ENCODE measurements at places on chromosomes 2 and 18.

DNA sequence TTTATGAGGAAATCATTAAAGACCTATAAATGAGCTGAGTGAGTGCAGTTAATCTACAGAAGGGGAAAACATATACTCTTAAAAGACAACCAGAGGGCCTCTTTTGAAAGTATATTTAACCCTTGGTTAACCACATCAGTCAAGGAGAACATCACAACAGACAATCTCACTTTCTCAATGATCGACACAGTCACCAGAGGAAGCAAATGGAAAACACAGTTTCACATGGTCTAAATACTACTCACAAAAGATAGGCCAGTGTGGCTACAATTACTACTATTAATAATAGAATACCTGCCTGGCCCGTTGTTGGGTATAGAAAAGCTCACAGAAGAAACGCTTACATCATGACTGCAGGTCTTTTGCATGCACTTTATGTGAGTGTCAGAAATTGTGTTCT lies 426.2 kb downstream of the NCKAP5 start:
- no peak for DNase-seq

DNA sequence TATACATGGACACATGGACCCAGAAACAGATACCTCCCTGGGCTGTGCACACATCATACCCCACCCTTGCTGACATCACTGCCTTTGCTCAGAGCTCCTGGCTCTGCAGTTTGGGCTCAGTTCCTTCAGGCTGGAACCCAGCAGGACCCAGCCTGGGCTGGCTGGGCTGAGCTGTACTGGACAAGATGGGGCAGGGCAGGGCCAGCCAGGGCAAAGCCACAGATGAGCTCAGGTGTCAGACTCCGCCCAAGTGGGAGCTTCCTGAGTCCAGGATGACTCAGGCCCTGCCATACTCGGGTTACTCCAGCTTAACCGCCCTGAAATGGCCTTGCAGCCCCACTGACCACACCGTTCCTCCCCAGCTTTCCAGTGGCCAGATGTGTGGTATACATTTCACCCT lies 284.9 kb downstream of the OSR1 start:
- no peak for DNase-seq

DNA sequence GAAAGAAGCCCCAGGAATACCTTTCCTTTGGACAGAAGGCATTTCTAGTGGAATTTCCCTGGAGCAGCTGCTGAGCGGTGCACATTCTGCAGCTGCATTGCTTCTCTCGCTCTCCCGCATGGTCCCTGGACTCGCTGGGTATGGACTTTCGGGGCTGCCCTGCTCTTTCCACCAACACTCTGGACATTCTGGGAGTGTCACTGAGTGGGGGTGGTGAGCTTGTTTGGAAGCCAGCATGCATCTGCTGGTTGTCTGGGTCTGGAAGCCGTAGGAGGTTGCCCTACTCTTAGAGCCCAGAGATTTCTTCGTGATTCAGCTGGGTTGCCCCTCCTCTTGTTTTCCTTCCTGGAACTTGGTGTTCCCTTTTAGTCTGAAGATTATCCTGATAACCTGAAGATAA lies 52.6 kb downstream of the TWIST2 start:
- no peak for DNase-seq

DNA sequence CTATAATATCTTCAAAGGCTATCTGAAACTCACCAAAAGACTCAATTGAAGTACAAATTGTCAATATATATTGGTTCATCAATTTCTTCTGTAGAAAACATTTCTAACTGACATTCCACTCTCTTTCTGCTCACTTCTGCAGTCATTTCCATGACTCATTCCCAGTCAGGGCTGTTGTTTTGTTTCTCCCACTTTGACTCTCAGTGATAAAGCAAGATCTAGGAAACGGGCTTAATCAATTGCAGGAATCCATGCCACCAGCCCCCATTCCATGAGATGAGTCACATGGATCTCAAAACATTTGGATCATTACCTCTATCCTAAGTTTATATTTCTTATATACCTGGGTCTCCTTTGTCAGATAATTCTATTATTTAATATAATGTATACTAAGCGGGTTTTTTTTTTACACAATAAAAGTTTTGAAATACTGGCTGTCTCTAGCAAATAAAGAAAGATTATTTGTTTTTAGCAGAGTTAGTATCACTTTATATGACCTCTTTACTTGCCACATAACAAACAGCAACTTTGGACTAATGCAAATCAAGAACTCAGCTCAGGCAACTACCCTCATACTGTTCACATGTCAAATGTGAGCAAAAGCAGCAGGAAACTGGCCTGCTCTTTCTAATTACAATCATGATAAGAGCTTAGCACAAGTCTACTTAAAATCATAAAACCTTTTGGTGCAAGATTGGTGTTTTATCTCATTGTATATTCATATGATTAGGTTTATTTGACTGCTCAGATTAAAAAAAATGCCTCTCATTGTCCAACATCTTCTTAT lies 251.1 kb upstream of the PIK3C3 start:
- no peak for DNase-seq

DNA sequence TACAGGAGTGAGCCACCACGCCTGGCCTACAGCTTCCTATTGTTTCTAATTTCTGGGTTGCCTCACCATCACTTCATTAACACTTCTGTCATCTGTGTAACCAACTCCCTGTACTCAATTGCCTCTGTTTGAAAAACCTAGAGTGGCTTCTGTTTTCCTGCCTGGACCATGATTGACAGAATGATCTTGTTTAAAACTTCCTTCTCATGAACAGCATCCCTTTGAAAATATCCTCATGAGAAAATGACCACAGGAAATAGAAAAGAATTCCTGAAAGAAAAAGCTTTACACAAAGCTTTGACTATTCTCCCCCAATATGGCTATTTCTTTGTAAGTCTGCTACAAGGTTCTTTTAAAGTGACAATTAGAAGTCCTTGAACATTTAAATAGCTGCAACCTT lies 672.3 kb downstream of the ARHGAP15 start:
- DNase-seq = no peak

DNA sequence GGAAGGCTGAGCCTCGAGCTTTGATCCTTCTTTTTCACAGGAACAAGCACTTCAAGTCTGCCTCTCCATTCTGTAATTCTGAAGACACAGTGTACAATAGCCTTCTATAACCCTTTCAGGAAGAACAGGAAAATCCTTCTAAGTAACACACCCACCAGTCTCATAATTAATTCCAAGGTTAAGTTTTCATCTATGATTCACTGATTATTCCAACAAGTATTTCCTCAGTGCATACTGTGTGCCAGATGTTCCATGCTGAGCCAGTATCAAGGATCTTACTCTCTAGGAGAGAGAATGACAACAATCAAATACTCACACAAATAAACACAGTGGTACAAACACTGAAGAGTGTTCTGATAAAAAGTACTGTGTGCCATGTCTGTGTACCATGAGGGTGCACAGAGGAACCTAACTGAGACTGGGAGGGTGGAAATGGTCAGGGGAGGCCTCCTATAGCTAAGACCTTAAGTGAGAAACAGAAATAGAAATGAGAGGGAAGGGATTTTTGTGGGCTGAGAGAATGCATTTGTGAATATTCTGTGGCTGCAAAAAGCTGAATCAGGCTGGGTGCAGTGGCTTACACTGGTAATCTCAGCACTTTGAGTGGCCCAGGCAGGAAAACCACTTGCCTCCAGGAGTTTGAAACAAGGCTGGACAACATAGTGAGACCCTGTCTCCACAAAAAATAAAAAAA lies 7.3 kb upstream of the MTLN start:
- no peak for DNase-seq

GRCh38 chr2:216188956-216189355 lies 79.8 kb downstream of the XRCC5 start:
- no peak for DNase-seq

DNA sequence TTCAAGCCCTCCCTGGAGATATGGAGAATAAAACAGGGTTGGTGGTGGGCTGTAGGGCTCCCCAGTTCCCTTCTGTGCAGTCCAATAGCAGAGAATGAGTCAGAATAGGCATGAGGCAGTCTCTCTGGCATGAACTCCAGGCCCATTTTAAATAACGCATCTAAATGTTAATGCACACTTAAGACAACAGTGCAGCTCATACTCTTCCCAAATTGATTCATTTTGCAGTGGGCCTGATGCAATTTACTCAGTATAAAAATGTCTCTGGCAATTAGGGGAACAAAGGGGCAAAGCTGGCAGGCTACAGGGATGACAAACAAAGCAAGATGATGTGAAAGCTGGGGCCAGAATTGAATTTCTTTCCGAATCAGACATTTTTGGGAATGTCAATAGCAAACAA lies 402.8 kb downstream of the CLIP4 start:
- DNase-seq = no peak

DNA sequence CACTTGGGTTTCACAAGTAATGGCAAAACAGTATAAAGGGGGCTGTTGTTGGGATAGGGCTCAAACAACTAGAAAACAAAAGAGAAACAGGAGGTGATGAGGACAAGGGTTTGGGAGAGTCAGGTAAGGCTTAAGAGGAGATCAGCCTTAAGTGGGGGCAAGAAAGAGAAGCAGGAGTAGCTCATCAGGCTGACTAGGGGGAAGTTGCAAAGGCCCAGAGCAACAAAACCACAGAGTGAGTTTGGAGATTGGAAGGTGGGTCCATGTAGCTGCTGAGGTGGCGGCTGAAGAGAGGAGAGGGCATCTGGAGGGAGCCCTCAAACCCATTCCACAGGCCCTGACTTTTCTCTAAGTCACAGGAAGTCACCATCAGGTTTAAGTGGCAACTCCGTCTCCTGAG lies 126.0 kb downstream of the MREG start:
- no peak for DNase-seq

DNA sequence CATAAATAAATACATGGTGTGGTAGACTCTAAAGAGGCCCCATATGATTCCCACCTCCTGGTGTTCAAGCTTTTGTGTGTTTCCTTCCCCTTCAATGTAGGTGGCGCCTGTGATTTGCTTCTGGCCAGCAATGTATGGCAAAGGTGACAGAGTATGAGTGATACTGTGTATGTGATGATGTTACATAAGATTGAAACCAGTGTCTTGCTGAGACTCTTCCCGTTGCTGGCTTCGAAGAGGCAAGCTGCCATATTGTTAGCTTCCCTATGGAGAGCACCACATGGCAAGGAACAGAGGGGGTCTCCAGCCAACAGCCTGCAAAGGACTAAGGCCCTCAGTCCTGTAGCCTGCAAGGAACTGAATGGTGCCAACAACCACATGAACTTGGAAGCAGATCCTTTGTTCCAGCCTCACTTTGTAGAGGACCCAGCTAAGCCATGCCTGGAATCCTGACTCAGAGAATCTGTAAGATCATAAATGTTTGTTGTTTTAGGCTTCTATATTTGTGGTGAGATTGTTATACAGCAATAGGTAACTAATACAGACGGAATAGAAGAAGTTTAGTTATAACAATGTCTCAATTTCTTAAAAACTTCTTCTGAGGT lies 1.7 kb upstream of the SMAD4 start:
- no peak for DNase-seq

DNA sequence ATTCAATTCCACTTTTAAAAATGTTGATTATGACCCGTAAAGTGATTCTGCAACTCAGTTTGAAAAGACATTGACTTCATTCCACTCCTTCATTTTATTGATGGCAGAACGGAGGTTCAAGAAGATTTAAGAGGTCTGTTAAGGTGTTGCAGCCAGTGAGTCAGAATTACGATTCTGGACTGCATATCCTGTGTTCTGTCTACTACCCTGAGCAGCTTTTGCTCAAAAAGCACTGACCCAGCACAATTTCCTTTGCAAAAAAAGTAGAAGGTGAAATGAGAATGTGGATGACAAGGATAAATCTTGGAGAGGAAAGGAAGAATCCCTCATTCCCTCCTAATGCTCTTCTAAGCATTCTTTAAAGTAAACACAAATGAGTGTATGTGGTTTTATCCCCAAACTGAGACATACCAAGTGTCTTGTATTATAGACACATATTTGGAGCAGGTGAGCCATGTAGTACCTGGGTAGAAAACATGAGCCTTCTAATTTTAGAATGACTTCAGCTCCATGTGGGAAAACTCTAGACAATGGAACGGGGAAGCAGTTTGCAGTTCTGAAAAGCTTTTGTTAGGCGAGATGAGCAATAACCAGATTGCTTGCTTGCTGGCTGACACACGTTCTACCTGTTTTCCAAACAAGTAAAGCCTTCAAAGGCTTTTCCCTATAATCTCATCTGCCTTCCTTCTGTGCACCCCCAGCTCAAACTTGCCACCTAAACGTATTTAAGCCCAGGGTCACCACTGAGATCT lies 44.7 kb downstream of the TGFA start:
- no peak for DNase-seq

DNA sequence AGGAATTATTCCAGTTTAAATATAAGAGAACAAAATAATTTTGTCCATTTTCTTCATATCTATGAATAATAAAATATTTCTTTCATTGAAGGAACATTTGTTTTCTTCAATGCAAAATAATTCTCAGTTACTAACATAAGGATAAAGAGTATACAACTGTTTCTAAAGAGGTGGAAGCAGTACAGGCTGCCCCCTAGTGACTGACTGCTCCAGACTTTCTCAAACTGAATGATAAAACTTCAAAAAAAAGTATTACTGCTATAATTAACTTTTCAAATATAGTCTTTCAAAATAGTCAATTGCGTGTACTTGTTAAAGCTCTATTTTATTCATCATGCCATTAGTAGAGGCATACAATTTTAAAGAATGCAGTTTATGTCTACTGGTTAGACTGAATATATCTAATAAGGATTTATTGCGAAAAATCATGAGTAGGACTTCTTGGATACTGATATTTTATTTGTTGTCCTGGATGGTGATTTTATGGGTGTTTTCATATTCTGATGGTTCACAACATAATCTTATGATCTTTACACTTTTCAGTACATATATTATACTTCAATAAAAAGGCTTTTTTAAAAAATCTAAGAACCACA lies 100.1 kb downstream of the WDPCP start:
- no peak for DNase-seq

DNA sequence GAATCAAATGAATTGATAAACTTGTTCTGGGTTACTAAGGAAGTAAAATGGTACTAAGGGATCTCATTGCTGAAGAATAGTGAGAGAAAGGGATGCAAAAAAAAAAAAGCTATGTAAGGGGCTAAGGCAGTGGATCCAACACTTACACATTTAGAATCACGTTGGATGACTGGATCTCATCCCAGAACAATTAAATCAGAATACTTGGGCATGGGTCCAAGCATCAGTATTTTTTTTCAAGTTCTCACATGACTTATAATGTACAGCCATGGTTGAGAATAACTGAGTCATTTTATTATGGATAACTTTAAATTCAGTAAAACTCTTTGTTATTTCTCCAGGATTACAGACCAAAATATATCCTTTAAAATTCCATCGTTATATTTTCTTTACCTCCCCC lies 8.5 kb downstream of the DSC1 start:
- DNase-seq = no peak
